ENCODE measurements at places on chromosomes 5 and 9. TPM values are rescaled to one million over a fixed set of nuclear protein-coding genes. Genes with fewer than 3 reads are reported as not detected.

Gene KIAA0825
- 0.58 TPM for polyA plus RNA-seq

Gene FRMD3
- 0.37 TPM for polyA plus RNA-seq

Gene SPATA31D4
- not detected for polyA plus RNA-seq

Gene CENPK
- 2.6 TPM for polyA plus RNA-seq

Gene SLC36A1
- 6.1 TPM for polyA plus RNA-seq

Gene RHOBTB3
- 1.7 TPM for polyA plus RNA-seq

Gene CHD1
- 27.8 TPM for polyA plus RNA-seq

Gene SPOUT1
- polyA plus RNA-seq, result 86.4 TPM

Gene SH3GL2
- not detected for polyA plus RNA-seq

Gene PCA3
- polyA plus RNA-seq, result not detected

Gene ANKRD18B
- not detected for polyA plus RNA-seq

Gene CSF1R
- 2.5 TPM for polyA plus RNA-seq

Gene TRIM36
- 0.06 TPM for polyA plus RNA-seq

Gene C9
- not detected for polyA plus RNA-seq

Gene ALAD
- polyA plus RNA-seq, result 22.0 TPM

Data from B cell (primary cell).